ENCODE measurements at places on chromosomes 3 and 15.

DNA sequence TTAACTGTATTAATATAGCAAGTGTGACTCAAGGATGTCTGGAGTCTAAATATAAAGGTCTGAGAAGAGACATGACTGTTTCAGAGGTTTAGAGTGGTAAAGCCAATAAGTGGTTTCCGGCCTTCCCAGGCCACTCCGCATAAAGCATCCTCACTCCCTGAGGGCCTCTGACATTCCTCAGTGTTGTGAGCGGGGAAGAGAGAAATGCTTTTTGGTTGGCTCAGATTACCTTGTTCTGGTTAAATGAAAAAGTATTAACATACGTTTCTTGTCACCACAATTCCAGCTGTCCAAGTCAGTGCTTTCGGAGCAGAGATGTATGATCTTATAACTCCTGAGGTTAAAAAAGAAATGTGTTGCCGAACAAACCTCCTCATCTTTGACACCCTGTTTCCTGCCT is 103.8 kb downstream of the RBMS3 start:
- DNase-seq, result no peak

GRCh38 chr3:133937061-133937686 is 41.5 kb upstream of the RAB6B start:
- no peak for DNase-seq

GRCh38 chr3:149581681-149582370 is 76.0 kb downstream of the WWTR1 start:
- DNase-seq, result no peak

DNA sequence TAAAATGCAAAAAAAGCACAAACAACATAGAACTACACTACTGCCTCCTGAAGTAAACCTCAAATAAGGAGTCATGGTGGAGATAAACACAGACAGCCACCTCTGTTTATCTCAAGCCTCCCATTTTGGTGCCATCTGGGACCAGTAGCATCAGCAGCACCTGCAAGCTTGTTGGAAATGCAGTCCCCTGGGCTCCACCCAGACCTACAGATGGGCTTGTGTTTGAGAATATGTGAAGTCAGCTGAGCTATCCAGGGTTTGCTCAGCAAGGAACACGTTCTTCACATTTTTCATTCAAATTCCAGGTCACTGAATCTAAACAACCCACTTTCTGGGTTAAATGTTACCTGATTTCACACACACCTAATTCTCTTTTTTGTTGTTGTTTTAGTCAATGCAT is 45.5 kb downstream of the RASGRF1 start:
- DNase-seq, result no peak

DNA sequence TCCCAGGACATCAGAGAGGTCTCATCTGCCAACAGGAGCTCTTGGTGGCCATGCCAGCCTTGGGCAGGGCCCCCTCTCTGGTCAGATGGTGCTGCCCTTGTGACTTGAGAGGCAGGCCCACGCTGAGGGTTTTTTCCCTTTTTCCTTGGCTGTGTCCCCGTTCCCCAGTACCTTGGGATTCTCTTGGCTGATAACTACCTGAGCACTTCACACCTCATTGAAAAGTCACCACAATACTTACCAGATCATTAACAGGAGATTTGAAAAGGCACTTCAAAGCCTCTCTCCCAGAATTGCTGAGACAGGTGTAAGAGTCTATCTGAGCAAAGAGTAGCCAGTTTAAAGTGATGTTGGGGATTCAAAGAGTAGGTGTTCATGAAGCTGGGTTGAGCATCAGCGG is 15.1 kb upstream of the TMEM158 start:
- DNase-seq, result no peak

DNA sequence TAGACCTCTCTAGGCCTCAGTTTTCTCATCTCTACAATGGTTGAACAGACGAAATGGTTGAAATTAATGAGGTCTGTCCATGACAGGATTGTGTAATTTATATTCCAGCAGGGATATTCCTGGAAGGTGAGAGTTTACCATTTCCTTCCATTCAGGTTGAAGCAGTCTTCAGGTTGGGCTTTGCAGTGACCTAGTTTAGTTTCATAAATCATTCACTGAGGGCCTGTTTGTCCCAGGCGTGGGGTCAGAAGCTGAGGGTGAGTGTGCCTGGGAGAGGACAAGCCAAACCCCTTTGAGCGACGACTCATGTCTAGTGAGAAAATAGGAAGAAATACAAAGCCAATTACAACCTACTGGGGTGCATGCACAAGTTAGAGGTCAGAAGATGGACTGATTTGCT is 57.2 kb upstream of the CACNA2D3 start:
- no peak for DNase-seq

DNA sequence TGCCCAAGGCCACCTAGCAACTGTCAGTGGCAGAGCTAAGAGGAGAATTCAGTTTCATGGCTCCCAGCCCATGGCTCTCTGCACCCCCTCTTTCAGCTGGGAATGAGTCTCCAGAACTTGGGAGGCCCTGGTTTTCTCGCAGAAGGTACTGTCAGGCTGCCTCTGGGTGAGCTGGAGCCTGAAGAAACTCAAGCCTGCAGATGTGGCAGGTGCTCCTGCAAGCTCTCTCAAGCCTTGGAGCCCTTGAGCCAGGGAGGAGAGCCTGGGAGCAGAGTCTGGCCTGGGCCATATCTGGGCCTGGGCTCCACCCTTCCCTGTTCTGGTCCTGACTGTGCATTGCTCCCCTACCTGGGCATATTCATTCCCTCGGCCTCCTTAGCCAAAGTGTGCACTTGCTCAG is 74.4 kb upstream of the TLE3 start:
- DNase-seq, result no peak

DNA sequence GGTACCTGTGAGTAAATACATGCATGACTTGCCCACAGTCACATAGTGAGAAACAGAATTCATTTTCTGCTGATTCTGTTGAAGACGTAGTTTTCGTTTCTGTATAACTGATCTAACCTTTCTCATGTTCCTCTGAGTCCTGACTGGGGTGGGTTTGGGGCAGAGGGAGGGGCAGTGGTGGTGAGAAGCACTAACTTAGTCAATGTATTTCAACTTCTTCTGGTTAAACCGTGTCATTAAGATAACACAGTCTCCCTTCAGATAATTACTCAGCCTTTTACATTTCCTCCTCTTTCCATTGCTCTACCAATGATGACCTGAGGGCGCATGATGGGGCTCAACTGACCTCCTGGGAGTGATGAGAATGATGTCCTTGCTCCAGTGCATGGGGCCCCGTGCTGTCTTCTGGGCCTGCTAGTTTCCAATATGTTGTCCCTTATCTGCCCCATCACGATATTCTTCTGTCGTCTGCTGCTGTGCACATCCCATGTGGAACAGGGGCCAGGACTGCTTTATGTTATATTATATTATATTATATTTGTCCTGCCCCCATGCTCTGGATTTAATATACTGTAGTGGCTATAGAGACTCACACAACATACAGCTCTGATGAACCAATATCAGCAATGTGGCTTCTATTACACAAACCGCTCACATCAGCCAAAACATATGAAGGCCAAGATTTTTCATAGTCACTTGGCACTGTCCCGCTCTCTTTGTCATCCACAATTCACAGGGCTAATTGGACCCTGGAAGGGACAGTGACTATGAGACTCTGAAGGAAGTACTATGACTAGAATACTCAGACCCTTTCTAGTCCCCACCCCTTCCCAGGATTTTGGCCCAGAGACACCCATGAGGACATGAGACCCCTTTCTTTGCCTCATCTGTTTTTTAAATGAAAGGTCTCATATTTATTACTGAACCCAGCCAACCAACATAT is 407.1 kb upstream of the MCTP2 start:
- no peak for DNase-seq
